ENCODE measurements at places on chromosomes 7 and 10.
A peak's percentile ranks its signal among the peaks of the same experiment; 100 is the strongest.

GRCh38 chr7:157635669-157636068 is 298.9 kb downstream of the DNAJB6 start:
- no peak for DNase-seq

DNA sequence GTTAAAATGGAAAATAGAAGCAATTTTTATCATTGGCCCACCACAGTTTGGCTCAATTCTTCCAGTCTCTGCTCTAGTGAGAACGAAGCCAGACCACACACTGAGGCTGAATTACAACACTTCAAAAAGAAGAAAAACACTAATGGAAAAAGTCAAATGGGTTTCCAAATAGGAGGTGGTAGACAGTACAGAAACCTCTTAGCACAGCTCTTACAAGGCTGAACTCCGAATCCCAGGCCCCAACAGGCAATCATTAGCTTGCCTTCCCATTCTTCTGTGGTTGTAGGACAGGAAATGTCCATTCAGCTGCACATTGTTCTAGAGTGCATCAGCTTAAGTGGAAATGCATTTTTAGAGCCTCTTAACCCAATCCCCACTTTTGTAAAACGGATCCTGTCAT is 115.1 kb upstream of the MEOX2 start:
- DNase-seq: no peak

GRCh38 chr10:130361351-130362105 is 225.3 kb downstream of the GLRX3 start:
- DNase-seq: no peak

DNA sequence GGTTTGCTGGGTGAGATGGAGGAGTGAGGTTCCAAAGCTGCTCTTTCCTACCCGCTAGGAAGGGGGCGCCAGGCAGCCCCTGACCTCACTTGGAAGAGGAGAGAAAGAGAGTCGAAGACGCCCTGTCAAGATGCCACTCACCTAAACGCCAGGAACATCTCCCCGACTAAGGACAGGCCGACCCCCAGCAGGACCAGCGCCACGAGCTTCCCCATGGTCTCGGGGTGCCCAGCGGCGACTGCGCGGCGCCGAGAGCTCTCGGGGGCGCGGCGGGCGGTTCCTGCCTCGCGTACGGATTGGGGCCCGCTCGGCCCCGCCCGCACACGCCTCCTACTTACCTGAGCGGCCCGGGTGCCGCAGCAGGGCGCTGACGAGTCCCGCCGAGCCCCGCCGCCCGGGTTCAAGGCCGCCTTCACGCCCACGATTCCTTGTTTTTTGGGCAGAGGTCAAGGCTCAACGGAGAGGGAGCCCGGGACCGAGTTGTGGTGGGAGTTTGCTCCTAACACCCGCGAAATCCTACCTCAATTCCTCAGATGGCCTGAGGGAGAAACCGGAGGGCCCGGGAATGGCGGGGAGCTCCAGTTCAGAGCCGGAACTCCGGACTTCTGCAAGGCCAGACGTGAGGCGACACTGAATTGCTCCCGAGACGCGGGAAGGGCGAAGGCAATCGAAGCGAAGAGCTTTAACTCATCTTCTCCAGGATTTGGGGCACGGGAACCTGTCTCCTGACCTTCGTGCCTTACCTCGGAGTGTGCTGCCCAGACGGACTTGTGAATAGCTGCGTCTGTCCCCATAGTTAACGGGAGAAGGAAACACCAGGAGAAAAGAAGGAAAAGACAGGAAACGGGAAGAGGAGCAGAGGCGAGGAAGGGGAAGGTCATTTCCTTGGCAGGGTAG is at the start of gene PON3:
Gene PON3 (minus strand): TSS at position 240 of the 897 bp plus-strand sequence. CDS start 25 bp downstream, at position 215.
- peak; percentile 56 for DNase-seq

- no peak for DNase-seq
Observed at GRCh38 chr7:42262964-42263363, 26.0 kb upstream of the GLI3 start.

DNA sequence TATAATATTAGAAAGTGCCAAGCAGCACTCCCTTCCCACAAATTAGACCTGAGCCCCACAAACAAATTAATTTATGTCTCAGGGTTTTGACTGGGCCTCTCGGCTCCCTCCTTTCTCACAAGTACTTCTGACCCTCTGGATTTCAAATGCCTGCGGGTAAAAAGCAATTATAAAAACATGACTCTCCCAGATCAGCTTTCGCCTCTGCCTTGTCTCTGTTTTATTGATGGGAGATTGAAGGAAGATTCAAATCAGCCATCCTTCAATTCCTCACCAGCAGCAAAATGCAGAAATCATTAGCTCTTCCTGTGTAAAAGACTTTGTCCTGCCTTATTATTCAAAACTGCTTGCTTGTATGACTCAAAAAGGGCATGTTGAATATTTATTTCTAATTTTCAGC is 453.7 kb upstream of the MKI67 start:
- no peak for DNase-seq

DNA sequence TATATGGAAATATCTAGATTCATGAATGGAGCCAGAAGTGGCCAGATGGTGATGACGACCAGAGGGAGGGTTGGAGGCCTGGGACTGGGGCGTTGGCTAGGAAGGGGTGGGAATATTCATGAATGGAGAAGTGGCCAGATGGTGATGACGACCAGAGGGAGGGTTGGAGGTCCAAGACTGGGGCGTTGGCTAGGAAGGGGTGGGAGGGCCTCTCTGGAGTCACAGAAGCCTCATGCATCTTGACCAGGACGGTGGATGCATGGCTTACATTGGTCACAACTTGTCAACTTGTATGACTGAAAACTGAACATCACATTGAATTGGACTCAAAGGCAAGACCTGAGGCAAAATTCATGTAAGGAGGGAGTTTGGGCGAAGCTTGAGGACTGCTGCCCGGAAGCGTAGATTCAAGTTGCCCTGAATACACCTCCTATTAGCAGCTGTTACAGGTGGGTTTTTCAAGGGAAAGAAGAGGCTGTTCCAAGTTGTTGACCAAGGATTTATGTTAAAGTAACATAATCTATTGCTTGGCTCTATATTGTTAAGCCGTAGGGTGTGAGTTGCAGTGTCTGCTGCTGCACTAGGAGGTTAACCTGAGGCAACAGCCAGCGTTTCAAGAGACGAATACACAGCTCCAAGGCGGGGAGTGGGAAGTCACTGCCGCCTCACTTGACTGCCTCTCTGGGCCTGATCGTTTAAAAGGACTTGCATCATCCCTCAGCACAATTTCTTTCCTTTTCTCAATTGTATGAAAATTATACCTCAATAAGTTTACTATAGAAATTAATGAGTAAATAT is 55.1 kb upstream of the FAM20C start:
- no peak for DNase-seq

DNA sequence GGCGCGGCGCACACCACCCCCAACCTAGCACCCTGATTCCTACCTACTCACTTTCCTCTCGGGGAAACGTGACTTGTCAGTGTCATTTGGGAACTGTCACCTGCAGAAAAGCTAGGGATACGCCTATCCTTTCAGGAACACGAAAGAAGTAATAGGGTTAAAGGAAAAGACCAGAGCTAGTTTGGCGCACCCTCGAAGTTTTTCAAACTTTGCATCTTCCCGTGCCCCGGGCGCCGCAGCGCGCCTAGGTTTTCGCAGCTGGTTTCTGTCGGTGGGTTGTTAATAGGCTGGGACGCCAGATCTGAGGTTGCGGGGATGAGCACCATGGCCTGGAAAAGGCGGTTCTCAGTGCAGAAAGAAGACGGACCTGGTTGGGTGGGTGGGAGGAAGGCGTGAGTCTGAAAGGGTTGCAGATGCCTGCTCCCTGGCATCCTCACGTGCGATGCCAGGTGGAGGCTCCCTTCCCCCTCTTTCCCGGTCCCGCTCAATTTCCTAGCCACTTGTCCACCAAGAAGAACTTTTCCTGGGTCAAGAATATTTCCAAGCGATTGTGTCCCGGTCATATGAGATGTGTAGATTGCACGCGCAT is 568 bp upstream of the MEOX2 start:
- DNase-seq: no peak

DNA sequence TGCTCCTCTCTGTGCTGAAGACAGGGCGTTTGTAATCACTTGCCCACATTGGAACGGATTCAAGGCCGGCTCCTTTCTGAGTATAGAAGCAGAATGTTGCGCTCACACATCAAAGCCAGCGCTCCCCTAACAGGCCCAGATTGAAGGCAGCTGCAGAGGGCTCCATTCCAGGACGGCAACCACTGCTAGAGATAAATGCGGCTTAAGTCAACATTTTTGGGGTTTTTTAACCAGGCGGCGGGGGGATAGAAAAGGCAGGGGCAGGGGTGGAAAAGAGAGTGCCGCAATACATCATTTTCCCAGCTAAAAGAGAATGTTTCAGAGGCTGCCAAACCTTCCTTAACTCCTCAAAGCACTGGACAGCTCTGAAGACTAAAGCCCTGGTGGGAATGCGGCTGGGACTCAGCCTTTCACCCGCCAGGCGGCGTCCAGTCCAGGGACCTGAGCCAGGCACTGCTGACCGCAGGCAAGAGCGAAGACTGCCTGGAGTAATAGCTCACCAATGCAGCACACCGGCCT is 189.6 kb downstream of the TNS3 start:
- DNase-seq: no peak

- DNase-seq: no peak
Observed at GRCh38 chr10:5479481-5480161, 19.7 kb downstream of the CALML5 start.

GRCh38 chr7:84837405-84837804 is 349.5 kb downstream of the SEMA3D start:
- DNase-seq: no peak

DNA sequence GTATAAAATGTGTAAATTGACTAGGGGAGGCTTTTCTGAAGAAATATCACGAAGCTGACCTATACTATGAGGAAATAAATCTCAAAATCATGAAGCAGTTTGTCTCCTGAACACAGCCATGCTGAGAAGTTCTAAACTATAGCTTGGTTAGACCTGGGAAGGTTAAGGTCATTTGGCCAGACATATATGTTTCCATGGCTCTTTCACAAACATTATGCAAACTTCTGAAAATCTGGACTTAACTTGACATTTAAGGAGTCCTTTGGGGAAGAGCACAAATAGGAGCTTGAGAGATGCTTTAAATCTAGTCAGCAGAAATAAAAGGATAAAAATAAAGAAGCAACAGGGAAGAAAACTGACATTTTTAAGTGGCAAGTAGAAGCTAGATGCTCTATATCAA is 115.9 kb upstream of the MEOX2 start:
- DNase-seq: no peak

GRCh38 chr7:110308791-110309190 is 782.1 kb upstream of the LRRN3 start:
- DNase-seq: no peak

DNA sequence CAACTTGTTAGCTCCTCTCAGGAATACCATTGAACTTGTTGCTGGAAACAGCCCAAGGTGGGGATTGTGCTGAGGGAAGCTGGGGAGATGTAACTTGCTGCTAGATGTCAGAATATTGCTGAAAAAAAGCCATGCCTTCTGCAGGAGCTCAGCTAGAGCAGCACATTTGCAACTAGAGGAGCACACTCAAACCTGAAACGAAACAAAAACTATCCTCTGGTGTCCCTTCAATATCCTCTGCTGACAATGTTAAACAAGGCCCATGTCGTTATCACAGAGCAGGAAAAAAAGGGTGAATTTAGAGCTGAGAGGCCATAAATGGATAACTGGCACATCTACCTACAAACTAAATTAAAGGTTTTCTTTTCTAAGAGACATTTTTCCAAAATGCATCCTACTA is 53.7 kb upstream of the MACC1 start:
- DNase-seq: no peak

GRCh38 chr10:94219829-94220228 is 142.9 kb downstream of the NOC3L start:
- no peak for DNase-seq

GRCh38 chr7:16711730-16712129 is 41.8 kb upstream of the TSPAN13 start:
- no peak for DNase-seq

DNA sequence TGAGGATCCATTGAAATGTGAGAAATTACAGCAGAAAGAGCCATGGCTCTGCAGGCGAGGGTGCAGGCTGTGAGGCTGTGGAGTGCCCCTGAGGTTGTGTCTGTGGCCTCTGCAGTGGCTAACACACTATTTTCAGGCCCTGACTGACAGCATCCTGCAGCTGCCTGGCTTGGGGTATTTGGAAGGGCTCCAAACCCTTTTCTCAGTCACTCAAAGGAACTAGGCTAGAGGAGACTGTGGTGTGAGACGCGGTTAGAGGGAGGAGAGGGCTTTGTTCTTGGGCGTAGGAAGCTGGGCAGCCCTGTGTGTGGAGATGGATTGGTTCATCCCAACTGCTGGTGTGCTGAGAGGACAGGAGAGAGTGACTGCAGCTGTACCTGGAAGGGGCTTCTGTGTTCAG is 134.9 kb downstream of the RAMP3 start:
- no peak for DNase-seq

GRCh38 chr7:97503367-97504094 is 228.4 kb upstream of the TAC1 start:
- DNase-seq: no peak

- DNase-seq: no peak
Observed at GRCh38 chr7:41885078-41885477, 182.2 kb upstream of the INHBA start.

- DNase-seq: no peak
Observed at GRCh38 chr10:121438333-121438732, 159.9 kb downstream of the FGFR2 start.

All from H1 (cell line).